ENCODE measurements at places on chromosomes 16 and 17.
A peak's percentile ranks its signal among the peaks of the same experiment; 100 is the strongest.

DNA sequence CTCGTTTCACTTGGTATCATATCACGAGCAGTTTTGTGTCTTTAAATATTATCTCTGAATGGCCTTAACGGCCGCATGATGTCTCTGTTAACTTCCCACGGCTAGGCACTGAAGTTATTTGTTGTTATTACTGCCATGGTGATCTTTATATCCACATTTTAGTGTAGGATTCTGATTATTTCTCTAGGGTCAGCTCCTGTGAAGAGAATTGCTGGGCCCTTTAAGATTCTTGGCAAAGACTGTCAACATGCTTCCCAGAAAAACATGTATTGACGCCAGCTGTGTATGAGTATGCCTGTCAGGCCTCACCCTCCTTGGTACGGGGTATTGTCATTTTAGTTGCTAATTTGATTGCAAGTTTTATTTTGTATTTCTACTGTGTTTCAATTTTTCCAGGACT is 263.5 kb downstream of the SNX29 start:
- DNase-seq, result peak; percentile 31

DNA sequence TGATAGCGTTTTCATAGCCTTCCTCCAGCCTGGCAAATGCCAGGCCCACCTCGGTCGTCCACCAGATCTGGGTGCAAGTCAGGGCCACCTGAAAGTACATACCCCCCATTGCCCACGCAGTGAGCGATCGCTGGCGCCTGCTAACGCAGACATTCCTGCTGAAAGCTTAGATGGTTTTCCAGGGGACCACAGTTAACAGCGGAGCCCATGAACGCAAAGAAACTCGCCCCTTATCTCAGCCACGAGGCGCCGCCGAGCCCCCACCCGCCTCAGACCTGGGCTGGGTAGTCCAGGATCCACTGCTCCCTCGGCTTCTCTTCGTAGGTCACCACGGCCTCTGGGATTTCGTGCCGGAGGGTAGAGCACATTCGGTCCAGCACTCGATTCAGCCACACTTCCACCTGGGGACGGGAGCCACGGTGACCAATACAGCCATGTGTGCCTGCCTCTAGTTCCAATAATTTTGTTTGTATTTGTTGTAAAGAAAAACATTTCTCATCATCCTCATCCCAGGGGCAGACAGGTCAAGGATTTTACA is 74.5 kb downstream of the DNAH17 start:
- DNase-seq, result no peak

DNA sequence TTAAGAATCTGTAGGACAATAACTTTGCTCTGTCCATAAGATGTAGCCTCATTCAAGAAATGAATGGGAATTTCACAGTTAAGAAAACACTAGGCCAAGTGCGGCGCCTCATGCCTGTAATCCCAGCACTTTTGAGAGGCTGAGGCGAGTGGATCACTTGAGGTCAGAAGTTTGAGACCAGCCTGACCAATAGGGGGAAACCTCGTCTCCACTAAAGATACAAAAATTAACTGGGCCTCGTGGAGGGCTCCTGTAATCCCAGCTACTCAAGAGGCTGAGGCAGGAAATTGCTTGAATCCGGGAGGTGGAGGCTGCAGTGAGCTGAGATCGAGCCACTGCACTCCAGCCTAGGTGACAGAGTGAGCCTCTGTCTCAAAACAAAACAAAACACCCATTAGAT is 19.9 kb upstream of the RSL1D1 start:
- no peak for DNase-seq

GRCh38 chr16:47150067-47150466 is 6.3 kb upstream of the NETO2 start:
- DNase-seq, result no peak

DNA sequence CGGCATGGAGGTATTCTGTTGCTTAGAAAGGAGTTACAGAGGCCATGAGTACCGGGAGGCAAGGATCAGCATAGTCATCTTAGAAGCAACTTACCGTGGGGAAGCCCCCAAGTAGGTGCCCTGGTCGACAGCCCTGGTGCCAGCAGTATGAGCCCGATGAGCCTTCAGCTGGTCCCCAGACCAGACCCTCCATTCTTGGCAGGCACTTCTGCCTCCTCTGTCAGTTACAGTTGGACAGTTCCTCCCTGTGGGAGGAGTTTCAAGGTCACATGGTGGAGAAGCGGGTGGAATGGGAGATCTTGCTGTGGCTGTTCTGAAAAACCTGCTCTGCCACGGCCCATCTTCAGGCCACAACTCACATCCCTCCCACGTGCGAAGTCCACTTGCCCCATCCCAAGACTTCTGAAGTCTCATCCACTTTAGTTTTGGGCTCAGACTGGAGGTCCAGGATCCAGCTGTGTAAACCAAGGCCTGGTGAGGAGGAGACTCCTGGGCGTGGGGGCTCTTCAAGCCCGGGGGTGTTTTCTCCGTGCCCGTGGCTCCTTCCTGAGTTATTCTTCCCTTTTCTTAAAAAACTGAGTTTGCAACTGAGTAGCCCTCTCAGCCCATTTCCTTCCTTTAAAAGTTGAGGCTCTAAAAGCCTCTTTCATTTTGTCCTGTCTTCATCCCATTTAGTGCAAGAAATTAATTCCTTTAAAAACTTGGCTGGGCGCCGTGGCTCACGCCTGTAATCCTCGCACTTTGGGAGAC is 133.5 kb downstream of the SEC14L1 start:
- DNase-seq, result no peak

Measured in AG09319 (cell line).